ENCODE measurements at places on chromosomes 6 and 20.

DNA sequence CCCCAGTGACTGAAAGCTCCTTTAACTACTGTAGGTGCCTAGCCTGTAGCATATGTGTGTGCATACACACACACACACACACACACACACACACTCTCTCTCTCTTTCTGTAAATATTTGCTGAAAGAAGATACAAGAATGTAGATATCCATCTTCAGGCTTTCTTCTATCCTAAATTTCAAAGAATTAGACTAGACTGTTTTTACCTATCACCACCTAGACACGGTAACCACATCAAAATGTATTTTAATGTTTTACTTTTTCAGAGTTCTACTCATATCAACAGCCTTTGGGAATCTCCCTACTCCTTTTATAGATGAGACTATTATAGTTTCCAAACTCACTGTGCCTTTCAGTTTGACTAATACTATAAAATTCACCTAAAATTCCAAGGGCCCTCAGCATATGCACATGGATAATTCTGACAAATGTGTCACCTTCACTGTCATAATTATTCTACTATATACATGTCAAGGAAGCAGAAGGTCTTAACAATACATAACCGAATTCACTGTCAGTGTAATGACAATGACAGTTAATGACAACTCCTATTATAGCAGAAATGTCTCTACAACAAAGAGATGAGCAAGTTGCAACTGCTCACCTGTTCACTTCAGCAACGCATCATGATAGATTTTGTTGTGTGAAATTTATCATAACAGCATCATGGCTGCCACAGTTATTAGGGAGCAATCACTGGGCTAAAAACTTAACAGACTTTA, 236.5 kb downstream of the GMPR start:
- no peak for DNase-seq

- no peak for DNase-seq
Observed at GRCh38 chr6:99432877-99433276, 7.8 kb upstream of the PNISR start.

DNA sequence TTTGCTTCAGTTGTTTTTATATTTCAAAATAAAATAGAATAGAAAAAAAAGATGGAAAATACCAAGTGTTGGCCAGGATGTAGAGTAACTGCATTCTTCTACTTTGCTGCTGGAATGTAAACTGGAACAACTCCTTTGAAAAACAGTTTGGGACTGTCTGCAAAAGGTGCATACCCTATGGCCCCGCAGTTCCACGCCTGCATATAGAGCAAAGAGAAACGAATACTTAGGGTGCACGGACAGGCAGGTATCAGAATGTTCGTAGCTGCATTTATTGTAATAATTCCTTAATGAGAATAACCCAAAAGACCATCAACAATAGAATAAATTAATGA, 603 bp upstream of the RAB23 start:
- DNase-seq, result peak; percentile 9

- no peak for DNase-seq
Observed at GRCh38 chr6:50610562-50610961, 102.8 kb upstream of the TFAP2D start.

DNA sequence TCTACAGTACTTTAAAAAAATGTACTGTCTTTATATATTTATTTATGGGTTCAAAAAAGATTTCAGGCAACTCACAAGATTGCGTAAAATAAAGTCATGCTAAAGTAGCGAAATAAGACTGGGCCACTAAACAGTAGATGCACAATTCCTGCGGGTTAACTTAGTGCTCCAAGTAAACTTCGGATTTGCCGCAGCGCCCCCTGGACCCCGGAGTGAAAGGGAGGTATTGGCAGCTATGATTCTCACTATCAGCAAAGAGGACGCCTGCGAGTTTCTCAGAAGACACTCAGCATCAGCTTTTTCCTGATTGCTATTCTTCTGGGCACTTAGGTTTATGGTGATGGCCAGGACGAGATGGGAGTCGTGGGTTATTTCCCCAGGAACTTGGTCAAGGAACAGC, 1.4 kb downstream of the OTOR start:
- no peak for DNase-seq
